ENCODE measurements at places on chromosomes 12 and 14. TPM values are rescaled to one million over a fixed set of nuclear protein-coding genes. Genes with fewer than 3 reads are reported as not detected.
A peak's percentile ranks its signal among the peaks of the same experiment; 100 is the strongest.

PPP4R4 gene
- 1.6 TPM for total RNA-seq

GUCY2C gene
- total RNA-seq: not detected

LTBR gene
- total RNA-seq: not detected

GRCh38 chr12:5197131-5197530 lies 153.5 kb downstream of the KCNA5 start:
- no peak for DNase-seq

DNA sequence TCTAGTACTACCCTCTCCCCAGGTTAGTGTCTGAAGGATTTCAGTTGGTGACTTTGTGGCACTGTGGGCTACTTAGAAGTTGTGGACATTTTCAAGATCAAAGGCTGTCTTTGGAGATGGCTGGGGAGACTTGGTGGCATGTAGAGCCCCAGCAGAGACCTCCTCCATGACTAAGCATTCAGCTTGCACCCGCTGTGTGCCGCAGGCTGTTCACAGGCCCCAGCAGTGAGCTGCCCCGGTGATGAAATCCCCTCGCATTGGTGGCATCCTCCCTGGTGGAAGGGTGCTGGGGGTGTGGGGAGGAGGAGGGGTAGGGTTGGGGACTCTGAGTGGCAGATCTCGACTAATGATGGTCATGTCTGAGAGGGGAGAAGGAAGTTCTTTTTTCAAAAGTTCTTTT lies 173.9 kb downstream of the TSPAN9 start:
- no peak for DNase-seq

DNA sequence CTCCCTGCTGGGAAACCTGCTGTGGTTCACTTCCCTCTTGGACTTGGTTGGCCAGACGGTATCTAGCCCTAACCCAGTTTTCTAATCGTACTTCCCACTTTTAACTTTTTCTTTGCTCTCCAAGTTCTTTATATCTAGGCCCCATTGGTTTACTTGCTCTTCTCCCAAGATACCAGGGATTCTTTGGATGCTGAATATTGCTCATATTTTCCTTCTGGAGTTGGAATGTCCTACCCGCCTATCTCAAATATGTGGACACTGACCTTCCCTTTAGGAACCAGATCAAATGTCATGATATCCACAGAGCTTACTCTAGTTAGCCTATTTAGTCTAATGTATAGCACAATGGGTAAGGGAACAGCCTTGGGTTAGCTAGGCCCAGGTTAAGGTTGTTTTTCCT lies 228.6 kb downstream of the DACT1 start:
- DNase-seq: no peak

- DNase-seq: peak; percentile 57
Observed at GRCh38 chr12:113245695-113246477, 24.6 kb downstream of the TPCN1 start.

- DNase-seq: no peak
Observed at GRCh38 chr12:49129332-49130150, 1.7 kb downstream of the TUBA1B start.

- no peak for DNase-seq
Observed at GRCh38 chr12:40105265-40105514, 691 bp downstream of the SLC2A13 start.

All from glutamatergic neuron (in vitro differentiated cells).